ENCODE measurements at places on chromosomes 2 and 18. TPM values are rescaled to one million over a fixed set of nuclear protein-coding genes. Genes with fewer than 3 reads are reported as not detected.

- no peak for DNase-seq
Observed at GRCh38 chr2:77922567-77922966, 400.4 kb upstream of the LRRTM4 start.

DNA sequence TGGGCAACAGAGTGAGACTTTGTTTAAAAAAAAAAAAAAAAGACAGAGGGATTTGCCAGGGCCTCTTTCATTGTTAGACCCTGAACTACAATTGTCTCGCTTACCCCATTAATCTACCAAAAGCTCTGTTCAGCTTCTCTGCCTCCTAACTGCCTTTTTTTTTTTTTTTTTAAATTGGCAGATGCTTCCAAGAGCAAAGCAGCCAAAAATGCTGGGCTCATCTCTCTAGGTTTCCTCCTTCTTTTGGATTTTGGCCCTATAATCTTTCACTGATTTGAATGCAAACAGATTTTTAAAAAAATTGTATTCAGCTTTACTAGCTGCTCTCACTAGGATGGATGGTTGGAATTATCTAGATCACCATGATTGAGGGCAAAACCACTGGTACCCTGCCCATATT lies 33.2 kb upstream of the RAPGEF4 start:
- DNase-seq: no peak

GRCh38 chr18:32910694-32911296 lies 138.0 kb upstream of the KLHL14 start:
- no peak for DNase-seq

DNA sequence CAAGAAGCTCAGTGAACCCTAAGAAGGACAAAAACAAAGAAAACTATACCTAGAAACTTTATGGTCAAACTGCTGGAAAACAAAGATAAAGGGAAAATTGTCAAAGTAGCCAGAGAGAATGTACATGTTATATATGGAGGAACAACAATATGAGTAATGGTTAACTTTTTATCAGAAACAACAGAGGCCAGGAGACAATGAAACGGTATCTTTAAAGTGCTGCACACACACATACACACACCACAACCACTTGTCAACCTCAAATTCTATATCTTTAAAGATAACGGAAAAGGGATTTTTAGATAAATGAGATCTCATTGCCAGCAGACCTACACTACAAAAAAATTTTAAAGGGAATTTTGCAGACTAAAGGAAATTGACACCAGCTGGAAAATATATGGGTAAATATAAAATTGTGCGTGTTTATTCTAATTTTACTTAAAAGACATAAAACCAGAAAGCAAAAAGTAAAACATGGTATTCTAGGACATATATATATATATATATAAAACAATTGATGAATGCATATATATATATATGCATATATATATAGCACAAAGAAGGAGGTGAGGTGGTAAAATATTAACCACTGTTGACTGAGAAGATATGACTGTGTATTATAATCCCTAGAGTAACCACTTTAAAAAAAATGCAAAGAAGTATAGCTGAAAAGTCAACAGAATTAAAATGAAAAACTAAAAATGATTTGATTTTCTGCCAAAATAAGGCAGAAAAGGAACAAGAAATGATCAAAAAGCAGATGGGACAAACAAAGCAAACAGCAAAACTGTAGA lies 172.0 kb downstream of the SRBD1 start:
- no peak for DNase-seq

DNA sequence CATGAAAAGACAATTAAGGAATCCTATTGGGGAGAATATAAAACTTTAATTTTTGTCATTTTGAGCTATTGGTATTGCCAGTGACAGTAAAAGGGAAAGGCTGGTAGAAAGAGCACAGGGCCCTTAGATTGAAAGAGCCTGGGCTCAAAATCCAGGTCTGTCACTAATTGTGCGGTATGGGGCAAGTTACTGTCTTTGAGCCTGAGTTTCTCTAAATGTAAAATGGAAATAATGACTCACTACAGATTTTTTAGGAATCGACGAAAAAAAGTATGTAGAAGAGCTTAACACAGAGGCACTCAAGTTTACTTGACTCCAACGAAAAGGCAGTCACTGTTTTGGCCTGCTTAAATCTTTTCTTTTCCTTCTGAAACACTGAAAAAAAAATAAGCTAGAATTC lies 7.0 kb downstream of the NDUFV2 start:
- no peak for DNase-seq

GRCh38 chr2:161976917-161977316 lies 97.1 kb downstream of the DPP4 start:
- DNase-seq: no peak

DNA sequence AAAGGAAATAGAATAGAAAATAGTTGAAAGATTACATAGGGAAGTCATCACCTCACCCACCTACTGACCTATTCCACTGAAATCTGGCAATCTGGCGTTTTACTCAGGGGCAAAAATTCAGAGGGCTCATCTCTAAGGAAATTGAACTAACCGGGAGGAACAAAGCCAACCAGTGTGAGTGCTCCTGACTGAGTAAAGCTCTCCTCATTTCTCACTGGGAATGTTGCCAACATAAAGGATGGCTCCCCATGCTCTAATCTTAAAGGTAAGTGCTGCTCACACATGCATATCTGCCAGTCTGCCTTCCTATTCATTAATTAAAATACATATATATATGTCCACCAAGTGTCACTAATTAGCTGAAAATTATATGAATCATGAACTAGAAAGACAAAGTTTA lies 13.5 kb upstream of the DOK6 start:
- DNase-seq: no peak

DNA sequence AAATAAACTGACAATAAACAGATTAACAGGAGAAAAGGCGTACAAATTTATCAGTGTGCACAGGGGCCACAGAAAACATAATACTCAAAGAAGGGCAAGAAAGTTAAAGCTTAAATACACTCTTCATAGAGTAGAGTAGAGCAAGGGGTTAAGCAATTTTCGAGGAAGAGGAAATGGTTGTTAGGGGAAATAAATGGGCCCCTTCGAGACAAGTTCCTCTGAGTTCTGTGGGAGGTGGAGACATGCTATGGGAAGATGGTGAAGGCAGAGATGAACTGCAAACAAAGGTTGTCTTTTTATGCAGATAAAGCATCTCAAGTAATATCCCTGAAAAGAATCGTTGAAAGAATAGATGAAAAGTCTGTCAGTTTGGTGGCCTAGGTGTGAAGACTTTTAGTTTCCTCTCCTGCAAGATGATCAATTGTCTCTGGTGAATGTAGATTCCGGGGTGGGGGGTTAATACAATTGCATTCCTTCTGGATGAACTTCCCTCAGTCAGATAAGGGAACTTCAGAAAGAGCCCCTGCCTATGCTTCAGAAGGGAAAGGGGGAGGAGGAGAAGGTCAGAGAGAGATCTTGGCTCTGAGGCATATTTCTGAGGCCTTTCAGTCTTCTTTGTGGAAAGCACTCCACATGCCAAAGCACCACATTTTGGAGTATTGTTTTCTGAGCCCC lies 127.0 kb downstream of the METTL4 start:
- DNase-seq: no peak

AMER3 gene
- total RNA-seq: not detected

KCNG2 gene
- total RNA-seq: not detected

FAM124B gene
- not detected for total RNA-seq
